Neural crest cell (in vitro differentiated cells): ENCODE measurements at places on chromosomes 5 and 9. TPM values are rescaled to one million over a fixed set of nuclear protein-coding genes. Genes with fewer than 3 reads are reported as not detected.

GRCh38 chr9:133505186-133505830 is 19.5 kb downstream of the MYMK start:
- no peak for DNase-seq

The COL5A1 gene
- total RNA-seq = 18.6 and 19.4 TPM in 2 replicates

The OR5C1 gene
- total RNA-seq = not detected in 2 replicates

The ADAMTSL2 gene
- 0.16 and 0.20 TPM in 2 replicates for total RNA-seq

The FRMD3 gene
- 1.4 and 2.3 TPM in 2 replicates for total RNA-seq

The SV2C gene
- total RNA-seq = 0.33 and 0.66 TPM in 2 replicates
